ENCODE measurements at places on chromosomes 1 and 21.

- no peak for DNase-seq
Observed at GRCh38 chr1:91099746-91100621, 78.1 kb upstream of the ZNF644 start.

DNA sequence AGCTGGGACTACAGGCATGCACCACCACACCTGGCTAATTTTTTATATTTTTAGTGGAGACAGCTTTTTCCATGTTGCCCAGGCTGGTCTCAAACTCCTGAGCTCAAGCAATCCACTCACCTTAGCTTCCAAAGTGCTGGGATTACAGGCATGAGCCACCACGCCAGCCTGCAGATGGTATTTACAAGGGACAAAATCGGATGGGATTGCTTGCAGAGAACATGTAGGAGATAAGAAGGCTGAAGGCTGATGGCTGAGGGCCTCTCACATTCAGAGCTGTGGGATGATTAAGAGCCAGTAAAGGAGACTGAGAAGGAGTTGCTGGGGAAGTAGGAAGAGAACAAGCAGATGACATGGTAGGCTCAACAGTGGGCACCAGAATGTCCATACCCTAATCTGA is 24.0 kb upstream of the QSOX1 start:
- DNase-seq = no peak

DNA sequence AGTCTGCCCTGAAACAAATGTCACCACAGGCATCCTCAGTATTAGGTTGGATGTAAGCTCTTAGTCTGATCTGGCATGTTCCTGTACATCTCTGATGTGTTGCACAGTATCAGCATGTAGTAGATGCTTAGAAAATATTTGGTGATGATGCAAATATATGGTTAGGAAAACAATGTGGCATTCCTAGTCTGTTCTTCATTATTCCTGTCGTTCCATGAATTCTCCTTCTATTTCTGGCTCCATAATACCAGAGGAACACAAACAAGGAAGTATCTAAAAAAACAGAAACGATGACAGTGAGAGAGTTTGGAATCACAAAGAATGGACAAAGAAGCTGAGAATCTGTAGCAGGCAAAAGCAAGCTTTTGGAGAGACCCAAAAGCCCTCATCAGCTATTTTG is 236.6 kb downstream of the HHAT start:
- no peak for DNase-seq

DNA sequence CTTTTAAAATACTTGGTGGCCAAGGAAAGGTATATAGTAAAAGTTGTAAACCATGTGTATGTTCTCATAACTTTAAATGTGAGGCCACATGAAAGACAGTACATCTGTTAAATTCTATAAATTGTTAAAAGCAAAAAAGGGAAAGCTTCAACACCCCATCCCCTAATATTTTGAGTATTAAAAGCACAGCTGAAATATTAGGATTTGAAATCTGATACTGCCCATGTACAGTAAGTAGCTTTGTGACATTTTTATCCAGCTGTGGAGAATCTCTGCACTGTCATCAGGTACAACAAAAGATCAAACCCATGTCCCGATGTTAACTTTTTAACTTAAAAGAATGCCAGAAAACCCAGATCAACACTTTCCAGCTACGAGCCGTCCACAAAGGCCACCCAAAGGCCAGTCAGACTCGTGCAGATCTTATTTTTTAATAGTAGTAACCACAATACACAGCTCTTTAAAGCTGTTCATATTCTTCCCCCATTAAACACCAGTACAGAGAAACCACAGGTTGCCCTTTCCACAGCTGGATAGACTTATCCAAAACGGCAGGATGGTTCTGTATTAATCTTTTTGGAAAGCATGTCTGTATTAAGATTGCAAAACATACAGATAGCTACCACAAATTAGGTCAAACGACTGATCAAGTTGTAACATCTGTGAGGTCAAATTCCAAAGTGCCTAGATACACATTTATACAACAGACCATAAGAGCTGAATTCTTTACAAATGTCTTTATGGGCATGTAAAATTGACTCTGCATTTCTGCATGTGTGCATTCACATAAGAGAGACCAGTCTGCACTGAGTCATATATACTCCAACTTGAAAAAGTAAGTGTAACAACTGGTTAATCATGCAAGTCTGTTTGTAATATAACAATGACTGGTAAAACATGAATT is 5.2 kb downstream of the IRF2BP2 start:
- no peak for DNase-seq

GRCh38 chr1:215375381-215375780 is 191.7 kb upstream of the KCTD3 start:
- no peak for DNase-seq

GRCh38 chr1:105485207-105485606 is 1571.3 kb upstream of the PRMT6 start:
- DNase-seq = no peak

GRCh38 chr1:46520063-46520911 is 30.7 kb downstream of the DMBX1 start:
- no peak for DNase-seq

DNA sequence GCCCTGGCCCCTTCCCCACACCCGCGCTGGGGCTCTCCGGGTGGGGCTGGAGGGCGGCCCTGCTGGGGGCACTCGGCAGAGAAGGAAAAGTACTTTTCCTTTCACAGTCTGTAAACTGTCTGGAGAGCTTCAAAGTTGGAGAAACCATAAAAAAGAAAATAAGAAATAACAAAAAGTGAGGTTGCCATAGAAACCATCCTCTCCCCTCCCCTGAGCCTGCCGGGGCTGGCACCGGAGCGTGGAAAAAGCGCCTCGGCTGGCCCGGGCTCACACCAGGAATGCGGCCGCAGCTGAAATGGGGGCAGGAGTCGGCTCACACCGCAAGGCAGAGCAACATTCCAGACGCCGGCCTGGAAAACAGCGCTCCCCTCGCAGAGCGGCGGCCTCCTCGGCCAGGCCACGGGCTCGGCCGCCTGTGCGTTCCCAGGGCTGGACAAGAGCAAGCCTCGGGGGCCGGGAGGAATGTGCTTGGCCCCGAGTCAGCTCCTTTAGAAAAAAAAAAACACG is 69.2 kb downstream of the MORN1 start:
- no peak for DNase-seq

- DNase-seq = no peak
Observed at GRCh38 chr1:42379794-42380585, 602 bp upstream of the RIMKLA start.

DNA sequence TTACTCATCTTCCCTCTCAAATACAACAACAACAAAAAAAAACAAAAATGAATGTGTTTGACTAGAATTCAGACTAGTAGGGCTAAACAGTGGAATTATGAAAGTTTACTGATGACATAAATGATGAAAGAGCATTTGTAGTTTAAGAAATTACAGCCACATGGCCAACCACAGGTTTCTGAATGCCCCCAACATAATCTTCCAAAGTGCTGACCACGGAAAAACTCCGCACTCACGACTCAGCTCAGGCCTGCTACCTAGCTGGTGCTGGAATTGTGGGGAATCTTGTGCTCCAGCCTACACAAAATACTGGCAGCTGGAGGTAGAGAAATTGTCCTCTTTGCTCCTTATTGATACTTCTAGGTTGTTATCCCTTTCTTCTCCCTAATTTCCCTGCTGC is 23.6 kb upstream of the TBX15 start:
- no peak for DNase-seq

GRCh38 chr1:14881775-14882672 is 271.5 kb upstream of the TMEM51 start:
- no peak for DNase-seq

DNA sequence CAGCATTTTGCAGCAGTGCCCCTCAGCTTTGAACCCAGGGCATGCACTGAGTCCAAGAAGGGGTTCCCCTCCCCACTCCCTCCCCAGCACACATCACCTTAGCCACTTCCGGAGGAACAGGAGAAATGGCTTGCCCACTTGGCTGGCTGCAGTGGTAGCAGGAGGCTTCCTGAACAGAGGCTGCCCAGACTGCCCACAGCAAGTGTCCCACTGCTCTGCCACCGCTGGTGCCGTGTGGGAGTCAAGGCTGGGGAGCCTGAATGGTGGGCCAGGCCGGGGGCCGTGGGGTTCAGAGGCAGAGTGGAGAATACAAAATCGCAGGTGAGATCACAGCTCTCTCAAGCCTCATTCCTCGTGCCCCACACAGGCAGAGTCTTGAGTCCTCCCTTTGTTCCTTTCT is 34.5 kb downstream of the CD247 start:
- DNase-seq = no peak

DNA sequence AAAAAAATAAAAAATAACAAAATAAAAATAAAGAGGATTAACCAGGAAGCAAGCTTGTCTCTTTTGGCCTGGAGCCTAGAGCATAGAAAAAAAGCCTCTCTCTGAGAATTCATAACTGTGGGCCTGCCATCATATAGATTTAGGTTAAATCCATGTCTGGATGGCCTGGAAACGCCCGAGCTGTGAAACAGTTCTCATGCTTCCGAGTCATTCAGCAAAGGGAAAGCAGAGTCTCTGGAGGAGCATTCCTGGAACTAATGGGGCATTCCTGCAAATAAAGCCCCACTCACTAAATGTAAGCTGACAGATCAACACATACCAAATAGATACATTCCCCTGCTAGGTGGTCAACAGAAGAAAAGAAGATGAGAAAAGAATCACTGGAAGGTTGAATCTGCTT is 75.8 kb upstream of the GNG4 start:
- no peak for DNase-seq

DNA sequence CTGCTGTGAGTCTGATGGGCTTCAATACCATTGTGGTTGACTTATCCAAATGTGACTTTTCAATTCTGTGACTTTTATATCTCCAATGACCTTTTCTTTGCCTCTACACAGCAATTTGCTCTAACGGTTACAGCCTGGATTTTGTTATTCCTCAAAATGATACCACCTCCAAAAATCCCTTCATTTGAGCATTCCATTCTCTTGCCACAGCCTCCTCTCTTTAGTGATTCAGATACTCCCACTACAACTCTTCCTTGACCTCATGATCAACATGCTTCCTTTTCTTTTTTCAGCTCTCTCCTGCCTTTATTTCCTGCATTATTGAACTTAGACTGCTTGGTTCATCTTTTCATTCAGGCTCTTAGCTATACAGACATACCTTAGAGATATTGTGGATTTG is 16.6 kb upstream of the IL19 start:
- no peak for DNase-seq

GRCh38 chr21:37562920-37563640 is 196.5 kb downstream of the DYRK1A start:
- DNase-seq = no peak

- no peak for DNase-seq
Observed at GRCh38 chr1:86965012-86965826, 50.8 kb downstream of the HS2ST1 start.

DNA sequence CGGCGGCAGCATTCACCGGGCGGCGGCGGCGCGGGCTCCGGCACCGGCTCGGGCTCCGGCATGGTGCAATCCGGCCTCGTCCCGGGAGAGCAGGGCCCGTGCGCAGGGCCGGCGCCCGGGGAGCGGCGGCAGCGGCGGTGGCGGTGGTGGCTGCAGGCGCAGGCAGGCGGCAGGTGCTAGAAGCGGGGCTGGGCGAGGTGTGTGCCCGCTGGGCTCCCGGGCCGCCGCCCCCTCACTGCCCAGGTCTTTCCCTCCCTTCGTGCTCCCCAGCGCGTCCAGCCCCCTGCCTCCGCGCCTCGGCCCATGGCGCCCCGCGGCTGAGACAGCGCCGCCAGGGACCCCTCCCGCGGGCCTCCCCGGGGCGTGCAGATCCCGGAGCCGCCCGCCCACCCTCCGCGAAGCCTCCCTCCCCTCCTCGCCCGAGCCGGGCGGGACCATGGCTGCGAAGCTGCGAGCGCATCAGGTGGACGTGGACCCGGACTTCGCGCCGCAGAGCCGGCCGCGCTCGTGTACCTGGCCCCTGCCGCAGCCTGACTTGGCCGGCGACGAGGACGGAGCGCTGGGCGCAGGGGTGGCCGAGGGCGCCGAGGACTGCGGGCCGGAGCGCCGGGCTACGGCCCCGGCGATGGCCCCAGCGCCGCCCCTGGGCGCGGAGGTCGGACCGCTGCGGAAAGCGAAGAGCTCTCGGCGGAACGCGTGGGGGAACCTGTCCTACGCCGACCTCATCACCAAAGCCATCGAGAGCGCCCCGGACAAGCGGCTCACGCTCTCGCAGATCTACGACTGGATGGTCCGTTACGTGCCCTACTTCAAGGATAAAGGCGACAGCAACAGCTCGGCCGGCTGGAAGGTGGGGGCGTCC is 492 bp downstream of the FOXO6 start:
- no peak for DNase-seq

DNA sequence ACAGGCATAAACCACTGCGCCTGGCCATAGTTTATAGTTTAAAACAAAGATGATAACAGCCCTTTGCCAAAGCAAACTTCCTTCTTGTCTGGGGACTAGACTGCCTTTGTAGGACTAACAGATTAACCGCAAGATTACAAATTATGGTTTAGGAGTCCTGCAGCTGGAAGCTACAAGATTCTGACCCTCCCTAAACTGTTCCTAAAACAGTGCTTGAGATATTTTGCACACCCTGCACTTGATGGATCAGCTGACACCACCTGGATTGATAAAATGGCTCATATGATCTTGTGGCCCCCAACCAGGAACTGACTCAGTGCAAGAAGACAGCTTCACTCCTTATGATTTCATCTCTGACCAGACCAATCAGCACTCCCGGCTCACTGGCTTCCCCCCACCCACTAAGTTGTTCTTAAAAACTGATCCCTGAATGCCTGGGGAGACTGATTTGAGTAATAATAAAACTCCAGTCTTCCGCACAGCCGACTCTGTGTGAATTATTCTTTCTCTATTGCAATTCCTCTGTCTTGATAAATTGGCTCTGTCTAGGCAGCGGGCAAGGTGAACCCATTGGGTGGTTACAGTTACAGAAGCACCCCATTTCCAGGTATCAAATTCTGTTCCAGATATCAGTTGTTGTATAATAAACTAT is 13.8 kb upstream of the RNF11 start:
- DNase-seq = no peak

DNA sequence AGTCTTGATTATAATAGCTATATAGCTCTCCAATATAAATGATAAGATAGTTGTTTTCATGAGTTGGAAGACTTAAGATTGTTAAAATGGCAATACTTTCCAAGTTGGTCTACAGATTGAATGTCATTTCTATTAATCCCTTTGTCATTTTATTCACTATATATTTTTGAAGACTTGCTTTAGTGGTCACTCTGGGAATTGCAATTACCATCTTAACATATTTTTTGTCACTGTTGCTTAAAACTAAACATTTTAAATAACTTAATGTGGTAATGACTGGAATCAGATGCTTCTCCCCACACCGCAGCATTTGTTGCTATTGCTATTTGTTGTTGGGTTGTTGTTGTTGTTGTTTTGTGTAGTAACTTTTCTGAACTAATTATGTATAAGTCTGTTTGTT is 1592.9 kb downstream of the MRPL39 start:
- no peak for DNase-seq

DNA sequence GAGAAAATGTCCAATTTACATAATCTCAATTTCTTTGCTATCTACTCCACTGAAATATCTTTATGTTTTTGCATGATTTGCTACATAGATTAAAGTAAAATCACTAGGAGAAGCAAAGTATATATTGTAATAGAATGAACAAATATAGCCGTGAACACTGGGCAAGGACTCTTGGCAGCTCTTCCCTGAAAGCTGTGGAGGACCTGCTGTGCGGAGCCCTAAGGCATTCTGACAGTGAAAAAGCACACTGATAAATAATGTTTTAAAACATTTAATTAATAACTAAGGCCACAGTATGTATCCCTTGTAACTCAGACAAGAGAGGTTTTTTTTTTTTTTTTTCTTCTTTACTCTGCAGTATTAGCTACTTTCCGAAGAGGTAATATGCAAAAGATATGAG is 256.1 kb upstream of the DPYD start:
- no peak for DNase-seq

GRCh38 chr1:87146538-87146937 is 182.1 kb upstream of the LMO4 start:
- no peak for DNase-seq

GRCh38 chr1:42552636-42553035 is 89.5 kb downstream of the CCDC30 start:
- no peak for DNase-seq

GRCh38 chr1:21200767-21201166 is 24.1 kb upstream of the EIF4G3 start:
- no peak for DNase-seq

Data from T-helper 1 cell (primary cell).